Activated gamma-delta T cell treated with Interleukin-2 at 50 U/mL for 16 hours (primary cell): ENCODE measurements at places on chromosomes 4 and X.

DNA sequence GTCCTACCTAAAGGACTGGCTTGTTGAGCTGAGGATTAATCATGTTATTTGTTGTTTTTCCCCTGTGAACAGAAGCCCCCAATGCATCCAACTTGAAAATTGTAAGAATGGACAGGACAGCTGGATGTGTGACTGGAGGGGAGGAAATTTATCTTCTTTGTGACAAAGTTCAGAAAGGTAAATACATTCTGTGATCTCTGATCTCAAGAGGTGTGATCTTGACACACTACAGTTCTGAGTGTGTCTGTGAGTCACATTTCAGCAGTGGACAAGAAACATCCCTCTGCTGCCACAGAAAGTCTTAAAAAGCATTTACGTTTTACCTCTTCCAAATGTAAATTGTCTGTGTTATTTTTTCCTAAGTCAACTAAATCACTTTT is 79.3 kb downstream of the NFKB1 start:
- DNase-seq = no peak

DNA sequence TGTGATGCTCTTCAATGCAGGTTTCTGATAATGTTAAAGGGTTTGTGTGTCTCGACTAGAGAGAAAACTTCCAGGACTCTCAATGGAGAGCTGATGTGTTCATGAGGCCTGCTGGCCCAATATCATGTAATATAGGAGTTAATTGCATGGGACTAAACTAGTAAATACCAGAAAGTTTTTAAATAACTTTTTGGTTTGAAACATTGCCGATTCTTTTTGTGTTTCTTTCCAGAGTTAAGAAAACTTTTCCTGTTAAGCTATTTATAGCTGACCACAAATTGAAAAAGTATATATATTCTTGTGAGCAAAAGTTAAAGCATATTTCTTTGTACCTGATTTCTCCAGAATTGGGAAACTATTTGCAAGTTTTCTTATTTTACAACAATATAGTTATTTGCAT is 49.7 kb downstream of the FAM9B start:
- DNase-seq = no peak

GRCh38 chrX:141815904-141816303 is 22.2 kb upstream of the MAGEC3 start:
- no peak for DNase-seq

- DNase-seq = no peak
Measured at GRCh38 chr4:52751487-52751911, 274 bp upstream of the ERVMER34-1 start.
